Naive thymus-derived CD8-positive, alpha-beta T cell (primary cell): ENCODE measurements at places on chromosomes 12 and 14. TPM values are rescaled to one million over a fixed set of nuclear protein-coding genes. Genes with fewer than 3 reads are reported as not detected.
A peak's percentile ranks its signal among the peaks of the same experiment; 100 is the strongest.

DNA sequence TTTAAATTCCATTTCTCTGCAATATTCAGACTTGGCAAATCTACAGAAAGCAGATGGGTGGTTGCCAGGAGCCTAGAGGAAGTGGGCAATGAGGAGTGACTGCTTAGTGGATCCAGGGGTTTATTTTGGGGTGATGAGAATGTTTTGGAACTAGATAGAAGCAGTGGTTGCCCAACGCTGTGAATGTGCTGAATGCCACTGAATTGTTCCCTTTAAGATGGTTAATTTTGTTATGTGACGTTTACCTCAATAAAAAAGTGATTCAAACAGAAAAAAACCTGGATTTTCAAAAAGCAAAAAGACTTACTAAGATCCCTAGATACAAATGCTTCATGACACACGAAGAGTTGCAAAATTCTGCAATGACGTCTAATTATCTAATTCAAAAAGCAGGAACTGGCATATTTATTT, 34.2 kb downstream of the DAO start:
- no peaks in the 10 kb centered on the region for H3K27me3 ChIP-seq
- H3K27ac ChIP-seq: no peak overlapping the region
- no peaks in the 10 kb centered on the region for H3K36me3 ChIP-seq
- DNase-seq: no peak
- H3K4me1 ChIP-seq: no peaks in the 10 kb centered on the region

- no peak for DNase-seq
- no peak overlapping the region for H3K4me3 ChIP-seq
- peaks cover 12% of the 10 kb centered on the region for H3K27me3 ChIP-seq
- H3K36me3 ChIP-seq: no peaks in the 10 kb centered on the region
- no peaks in the 10 kb centered on the region for H3K4me1 ChIP-seq
These were observed 422.1 kb downstream of the AACS start for GRCh38 chr12:125487336-125487735.

GRCh38 chr12:52312086-52312485, 9.1 kb downstream of the KRT83 start:
- H3K36me3 ChIP-seq: no peaks in the 10 kb centered on the region
- peaks cover 13% of the 10 kb centered on the region for H3K4me1 ChIP-seq
- H3K27ac ChIP-seq: peak overlapping the region; percentile 0
- H3K4me3 ChIP-seq: no peak overlapping the region
- H3K27me3 ChIP-seq: peaks cover 20% of the 10 kb centered on the region

The HHIPL1 gene
- 0.36 TPM for total RNA-seq

The AJUBA gene
- 1.9 TPM for total RNA-seq

The SLC8B1 gene
- total RNA-seq: 131 TPM

GRCh38 chr12:123231931-123232330, 1.0 kb downstream of the MPHOSPH9 start:
- H3K27me3 ChIP-seq: no peaks in the 10 kb centered on the region
- peaks cover 66% of the 10 kb centered on the region for H3K4me1 ChIP-seq
- no peak for DNase-seq
